ENCODE measurements at places on chromosomes 4 and X.
A peak's percentile ranks its signal among the peaks of the same experiment; 100 is the strongest.

DNA sequence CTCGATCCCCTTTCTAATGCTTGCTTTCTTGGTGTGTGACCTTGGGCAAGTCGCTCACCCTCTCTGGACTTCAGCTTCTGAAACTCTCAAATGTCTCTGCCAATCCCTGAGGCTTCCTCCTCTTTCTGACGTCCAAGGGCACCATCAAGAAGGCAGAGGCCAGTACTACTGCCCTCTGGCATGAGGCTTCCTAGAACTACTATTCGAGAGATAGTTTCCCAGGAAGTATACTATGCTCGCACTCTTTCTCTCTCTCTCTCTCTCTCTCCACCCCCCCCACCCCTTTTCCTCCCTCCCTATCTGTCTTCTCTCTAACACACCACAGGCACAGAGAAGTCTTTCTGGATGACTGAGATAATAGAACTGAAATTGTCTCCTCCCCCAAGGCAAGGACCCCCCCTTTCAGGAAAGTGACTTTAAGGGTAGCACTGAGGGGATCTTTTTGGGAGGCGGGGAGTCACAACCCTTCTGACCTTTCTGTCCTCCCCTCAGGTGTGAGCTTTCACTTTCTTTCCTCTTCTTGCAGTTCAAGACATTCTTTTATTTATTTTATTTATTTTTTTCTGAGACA is 20.0 kb upstream of the BCOR start:
- DNase-seq: no peak

DNA sequence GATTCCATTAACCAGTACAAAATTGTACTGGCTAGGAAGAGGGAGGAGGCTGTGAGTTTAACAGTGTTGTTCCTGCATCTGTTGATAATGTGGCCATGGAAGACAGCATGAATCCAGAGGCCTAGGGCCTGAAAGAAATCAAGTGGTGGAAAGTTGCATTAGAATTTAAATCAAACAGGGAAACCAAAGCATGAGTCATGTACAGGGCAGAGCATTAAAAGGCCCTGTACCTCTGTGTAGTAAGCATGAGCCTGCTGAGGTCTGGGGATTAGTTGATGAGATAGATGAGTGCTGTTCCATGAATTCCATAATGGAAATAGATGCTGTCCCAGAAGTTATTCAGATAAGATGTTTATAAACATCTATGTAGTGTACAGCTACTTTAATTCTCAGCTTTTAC is 58.3 kb downstream of the MID1IP1 start:
- DNase-seq: peak; percentile 30

GRCh38 chr4:93960450-93960849 is 131.9 kb downstream of the ATOH1 start:
- no peak for DNase-seq

- no peak for DNase-seq
Measured at GRCh38 chrX:154696676-154697045, 43.3 kb upstream of the CTAG2 start.

GRCh38 chrX:68506649-68507048 is 7.8 kb downstream of the YIPF6 start:
- no peak for DNase-seq

GRCh38 chr4:78426972-78427371 is 124.6 kb upstream of the ANXA3 start:
- DNase-seq: no peak

GRCh38 chrX:3124031-3124430 is 82.8 kb downstream of the ARSF start:
- DNase-seq: no peak

GRCh38 chr4:38210396-38211114 is 250.4 kb downstream of the PTTG2 start:
- DNase-seq: no peak

DNA sequence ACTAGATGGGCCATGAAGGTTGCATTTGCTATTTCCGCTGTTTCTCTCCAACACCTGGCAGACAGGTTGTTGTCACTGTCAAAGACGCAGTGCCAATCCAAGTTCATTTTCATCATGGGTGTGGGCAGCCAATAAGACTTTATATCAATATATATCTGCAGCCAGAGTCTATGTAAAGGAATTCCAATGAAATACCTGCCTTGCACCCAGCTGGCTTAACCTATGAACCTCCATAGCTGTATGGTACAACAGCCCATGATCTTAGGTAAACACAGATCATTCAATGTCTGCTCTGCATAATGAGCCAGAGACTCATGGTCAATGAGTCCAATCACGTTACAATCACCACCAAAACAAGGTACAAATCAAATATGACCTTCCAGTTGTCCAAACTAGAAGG is 37.7 kb upstream of the ADGRA3 start:
- DNase-seq: no peak

GRCh38 chrX:11967986-11968869 is 170.0 kb upstream of the FRMPD4 start:
- DNase-seq: peak; percentile 53

DNA sequence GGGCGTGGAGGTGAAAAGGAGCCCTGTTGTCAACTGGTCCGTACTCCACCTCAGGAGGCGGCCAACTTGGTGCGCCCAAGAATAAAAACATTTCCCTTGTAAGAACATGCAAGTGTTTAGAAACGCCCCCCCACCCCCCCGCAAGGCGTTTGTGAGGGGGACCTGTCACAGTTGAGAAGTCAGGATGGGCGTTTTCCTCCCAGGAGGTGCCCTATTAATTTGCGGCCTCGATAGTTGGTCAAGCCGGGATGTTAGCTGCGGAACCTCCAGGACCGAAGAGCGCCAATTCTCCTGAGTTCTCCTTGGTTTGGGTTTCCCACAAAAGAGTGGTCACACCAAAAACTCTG is 651 bp upstream of the SAP30 start:
- no peak for DNase-seq

DNA sequence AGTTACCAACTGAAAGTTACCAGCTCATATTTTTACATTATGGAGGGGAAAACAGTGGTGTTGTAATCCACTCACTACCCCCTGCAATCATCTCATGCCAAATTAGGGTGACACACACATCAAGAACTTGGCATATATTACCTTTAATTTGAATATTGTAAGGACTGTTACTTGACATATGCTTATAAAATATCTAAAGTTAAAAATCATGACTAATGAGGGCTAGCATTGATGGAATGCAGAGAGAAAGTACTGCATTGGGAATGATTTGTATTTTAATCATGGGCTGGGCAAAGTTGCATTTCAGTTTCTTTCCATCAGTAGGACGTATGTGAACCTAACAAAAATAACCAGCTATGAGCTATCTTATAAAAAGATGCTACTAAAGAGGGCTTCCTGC is 517.5 kb upstream of the GRIA3 start:
- no peak for DNase-seq

DNA sequence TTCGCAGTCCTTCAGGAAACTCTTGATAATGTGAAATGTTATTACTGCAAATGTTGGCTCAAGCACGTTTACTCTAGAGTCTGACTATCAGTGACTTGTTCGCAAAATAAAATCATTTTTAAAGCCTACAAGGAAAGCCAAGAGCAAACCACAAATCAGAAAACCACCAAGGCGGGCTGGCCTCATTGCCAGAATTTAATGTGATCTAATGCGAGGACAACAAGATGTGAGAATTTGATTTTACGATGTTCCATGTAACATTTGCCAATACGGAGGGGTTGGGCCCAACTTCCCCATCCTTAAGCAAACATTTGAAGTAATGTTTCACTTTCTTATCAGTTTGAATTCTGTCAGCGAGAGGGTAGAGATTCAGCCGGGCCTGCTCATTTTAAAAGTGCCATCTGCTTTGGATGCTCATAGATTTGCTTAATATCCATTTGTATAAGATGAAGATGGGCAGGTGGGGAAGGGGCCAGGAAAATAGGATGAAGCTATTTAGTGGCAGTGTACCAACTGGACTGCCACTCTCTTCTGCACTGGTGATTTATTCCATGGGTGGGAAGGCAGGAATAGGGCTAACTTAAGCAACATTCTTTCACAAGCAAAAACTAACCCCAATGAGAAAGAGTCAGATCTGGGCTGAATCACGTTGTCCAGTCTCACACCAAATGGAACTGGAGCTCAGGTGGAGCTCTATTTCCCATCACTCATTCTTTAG is 225.3 kb downstream of the ANAPC10 start:
- no peak for DNase-seq

DNA sequence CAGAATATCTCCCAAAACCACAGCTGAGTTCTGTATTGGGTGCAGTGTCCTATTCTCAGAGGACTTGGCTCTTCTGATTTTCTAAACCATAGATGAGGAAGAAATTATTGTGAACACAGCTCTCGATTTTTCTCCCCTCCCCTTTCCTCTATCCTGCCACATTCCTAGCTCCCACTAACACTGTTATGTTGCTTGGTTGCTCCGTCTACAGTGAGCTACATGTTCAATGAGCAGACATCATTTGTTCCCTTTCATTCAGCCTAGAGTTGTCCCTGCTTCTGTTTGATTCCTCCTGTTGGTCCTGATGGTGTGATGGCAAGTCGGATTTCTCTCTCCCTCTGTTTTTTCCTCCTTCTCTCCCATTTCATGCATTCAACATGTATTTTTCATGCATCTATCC is 65.9 kb downstream of the DIPK2B start:
- no peak for DNase-seq

- DNase-seq: no peak
Measured at GRCh38 chr4:66885501-66886165, 659.7 kb downstream of the CENPC start.

GRCh38 chr4:151475035-151475714 is 66.2 kb downstream of the FHIP1A start:
- no peak for DNase-seq

DNA sequence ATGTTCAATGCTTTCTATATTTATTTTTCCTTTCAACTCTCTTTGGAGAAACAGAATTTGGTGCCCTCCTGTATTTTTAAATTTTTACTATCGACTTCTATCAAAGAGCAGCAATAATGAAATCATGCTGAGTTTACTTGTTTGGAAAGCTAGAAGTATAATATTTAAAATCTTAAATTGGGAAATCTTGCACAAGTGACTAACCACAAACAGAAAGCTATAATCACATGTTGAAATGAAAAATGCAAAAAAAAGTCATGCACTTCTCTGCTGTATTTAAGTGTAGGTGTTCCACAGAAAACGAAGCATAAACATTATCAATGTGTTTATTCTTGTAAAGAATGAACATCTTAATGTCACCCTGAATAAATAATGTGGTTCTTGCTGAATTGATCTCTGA is 306.1 kb downstream of the PCDH18 start:
- no peak for DNase-seq

DNA sequence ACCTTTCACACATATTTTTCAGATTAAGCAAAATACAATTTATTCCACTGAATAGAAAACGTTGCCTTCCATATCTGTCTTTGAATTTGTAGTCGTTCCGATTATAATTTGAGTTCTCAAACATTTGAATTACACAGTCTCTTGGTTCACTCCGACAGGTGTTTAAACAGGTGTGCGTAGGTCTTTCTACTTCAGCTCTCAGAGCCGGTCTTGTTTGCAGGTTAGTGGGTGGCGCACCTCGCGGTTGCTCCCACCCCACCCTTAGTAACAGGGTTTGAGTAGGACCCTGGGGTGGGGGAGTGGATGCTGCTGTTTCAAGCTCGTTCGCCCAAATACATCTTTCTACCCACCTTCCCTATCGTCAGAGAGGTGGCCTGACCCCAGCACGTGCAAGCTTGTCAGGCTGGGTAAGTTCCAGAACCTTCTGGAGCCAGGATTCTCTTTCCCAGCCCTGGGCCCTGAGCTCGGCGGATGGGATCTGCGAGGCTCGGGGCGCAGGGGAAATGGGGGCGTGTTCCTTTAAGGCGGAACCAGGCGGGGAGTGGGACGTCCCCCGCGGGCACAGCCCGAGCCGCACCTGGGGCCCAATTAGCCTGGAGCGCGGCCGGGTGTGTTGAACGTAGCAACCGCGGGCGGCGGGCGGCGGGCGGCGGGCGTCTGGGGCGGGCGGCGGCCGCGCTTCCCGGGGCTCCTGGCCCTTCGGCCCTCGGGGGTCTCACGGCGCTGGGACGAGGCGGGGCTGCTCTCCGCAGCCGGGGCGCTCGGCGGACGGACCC is at the start of gene FAM149A:
TSS of gene FAM149A (plus strand) at position 591 of the 776 bp plus-strand sequence.
- peak; percentile 24 for DNase-seq

- peak; percentile 69 for DNase-seq
Measured at GRCh38 chr4:7815562-7815961, 124.1 kb downstream of the AFAP1 start.

DNA sequence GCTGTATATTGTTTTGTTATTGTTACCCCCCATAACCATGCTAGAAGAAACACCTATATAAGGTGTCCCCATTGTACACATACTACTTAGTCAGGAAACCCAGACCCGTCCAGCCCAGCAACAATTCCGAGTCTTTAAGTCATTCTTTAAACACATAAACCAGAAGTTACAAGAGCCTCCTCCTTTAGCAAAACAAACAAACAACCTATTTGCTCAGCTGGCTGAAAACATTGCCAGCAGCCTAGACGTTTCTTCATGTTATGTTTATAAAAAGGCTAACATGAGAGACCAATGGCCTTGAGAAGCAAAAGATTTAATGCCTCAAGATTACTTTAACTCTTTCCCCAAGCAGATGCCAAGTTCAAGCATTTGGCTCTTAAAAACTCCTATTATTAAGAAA is 1.4 kb downstream of the ACOX3 start:
- DNase-seq: peak; percentile 27

- DNase-seq: peak; percentile 60
Measured at GRCh38 chr4:72295966-72296557, 264.3 kb downstream of the NPFFR2 start.

DNA sequence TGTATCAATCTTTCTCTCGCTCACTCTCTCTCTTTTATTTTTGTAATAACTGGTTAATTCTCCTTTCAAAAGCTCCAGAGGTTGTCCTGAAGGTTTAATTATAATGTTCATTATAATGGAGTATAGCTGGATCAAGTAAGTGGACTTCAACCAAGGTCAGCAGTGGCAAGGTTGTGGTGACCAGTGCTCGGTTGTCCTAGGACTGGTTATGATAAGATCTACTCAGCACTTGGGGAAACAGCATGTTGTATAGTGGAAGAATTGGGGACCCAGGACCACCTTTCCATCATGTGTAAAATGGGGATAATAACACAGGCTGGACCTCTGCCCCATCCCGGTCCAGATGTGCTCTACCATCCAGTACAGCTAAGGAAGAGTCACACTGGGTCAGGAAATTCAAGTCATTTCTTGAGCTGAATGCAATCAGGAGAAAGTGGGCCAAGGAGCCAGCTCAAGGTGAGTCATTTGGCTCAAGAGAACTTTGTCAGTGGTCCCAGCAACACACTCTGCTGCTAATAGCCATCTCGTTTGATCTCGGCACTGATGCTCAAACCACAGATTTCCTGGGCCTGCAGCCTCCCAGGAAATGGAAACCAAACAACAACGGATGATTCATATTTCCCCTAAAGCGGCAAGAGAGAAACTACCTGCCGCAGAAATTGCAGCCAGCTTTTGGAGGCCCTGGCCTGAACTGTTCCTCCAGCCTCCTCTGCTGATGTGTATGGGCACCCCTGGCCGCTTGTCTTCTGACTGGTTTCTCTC is 123.6 kb upstream of the RBPJ start:
- DNase-seq: peak; percentile 92

- DNase-seq: no peak
Measured at GRCh38 chr4:169956091-169956843, 69.9 kb downstream of the MFAP3L start.

GRCh38 chr4:182893047-182893446 is 24.1 kb downstream of the DCTD start:
- DNase-seq: no peak

GRCh38 chr4:83484500-83485461 is at the start of gene ABRAXAS1:
Gene ABRAXAS1, minus strand, starts transcription at chr4:83485100. Its CDS starts 28 bp downstream, at chr4:83485072.
- peak; percentile 93 for DNase-seq
